Activated CD4-positive, alpha-beta T cell treated with anti-CD3 and anti-CD28 coated beads for 48 hours (primary cell): ENCODE measurements at places on chromosomes 11 and 22.
A peak's percentile ranks its signal among the peaks of the same experiment; 100 is the strongest.

DNA sequence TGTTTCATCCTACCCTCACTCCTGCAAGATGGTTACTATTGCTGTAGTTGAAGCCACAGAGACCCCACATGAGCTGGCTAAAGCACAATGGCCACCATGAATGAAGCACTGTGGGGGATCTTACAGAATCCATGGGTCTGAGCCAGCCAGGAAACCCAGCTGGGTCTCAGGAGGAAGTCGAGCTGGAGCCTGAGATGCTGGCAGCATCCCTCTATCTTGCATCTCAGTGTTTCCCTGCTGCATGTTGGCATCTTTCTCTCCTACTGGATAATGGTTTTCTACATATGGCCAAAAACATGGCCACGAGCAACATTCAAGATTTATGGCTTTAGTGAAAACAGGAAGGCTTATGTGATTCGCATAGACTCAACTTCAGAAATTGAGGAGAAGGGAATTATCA, 219.3 kb upstream of the SNX19 start:
- DNase-seq: no peak

GRCh38 chr11:69462106-69462951, 19.1 kb upstream of the LINC01488 start:
- DNase-seq: no peak

- DNase-seq: no peak
Observed at GRCh38 chr22:30783021-30783420, 88.3 kb downstream of the OSBP2 start.

GRCh38 chr22:17095538-17095937, 10.7 kb downstream of the IL17RA start:
- DNase-seq: no peak

GRCh38 chr11:64876835-64877341, 1.5 kb downstream of the EHD1 start:
- DNase-seq: no peak

DNA sequence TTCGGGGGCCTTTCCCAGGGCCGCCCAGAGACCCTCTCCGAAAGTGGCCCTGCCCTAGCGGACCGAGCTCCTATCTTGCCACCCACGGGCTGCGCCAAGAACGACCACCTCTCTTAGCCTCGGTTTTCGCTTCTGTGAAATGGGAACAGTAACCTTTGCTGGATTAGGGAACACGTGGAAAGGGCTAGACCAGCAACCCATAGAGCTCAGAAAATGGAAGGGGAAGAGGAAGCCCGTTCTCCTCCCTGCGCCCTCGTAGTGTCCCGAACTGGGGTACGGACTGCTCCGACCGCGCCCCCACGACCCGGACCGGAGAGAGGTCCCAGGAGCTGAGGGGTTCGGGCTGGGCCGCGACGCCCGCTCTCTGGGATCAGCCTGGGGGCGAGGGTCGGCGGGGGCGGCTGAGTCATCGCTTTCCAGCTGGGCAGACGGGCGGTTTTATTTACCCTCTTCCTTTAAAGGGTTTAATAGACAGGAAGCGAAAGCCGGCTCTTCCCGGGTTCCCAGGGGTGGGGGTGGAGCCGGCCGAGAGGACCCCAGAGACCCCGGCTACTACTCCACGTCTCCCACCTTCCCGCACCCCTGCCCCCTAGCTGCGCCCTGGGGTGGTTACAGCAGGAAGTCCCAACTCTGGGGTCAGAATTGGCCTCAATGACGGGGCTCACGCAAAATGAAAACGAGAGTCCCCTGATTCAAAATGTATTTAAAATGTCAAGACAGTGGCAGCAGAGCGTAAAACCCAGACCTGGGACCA, 907 bp upstream of the PHLDA2 start:
- peak; percentile 59 for DNase-seq

GRCh38 chr11:37597776-37598175, 999.7 kb upstream of the RAG2 start:
- DNase-seq: no peak

DNA sequence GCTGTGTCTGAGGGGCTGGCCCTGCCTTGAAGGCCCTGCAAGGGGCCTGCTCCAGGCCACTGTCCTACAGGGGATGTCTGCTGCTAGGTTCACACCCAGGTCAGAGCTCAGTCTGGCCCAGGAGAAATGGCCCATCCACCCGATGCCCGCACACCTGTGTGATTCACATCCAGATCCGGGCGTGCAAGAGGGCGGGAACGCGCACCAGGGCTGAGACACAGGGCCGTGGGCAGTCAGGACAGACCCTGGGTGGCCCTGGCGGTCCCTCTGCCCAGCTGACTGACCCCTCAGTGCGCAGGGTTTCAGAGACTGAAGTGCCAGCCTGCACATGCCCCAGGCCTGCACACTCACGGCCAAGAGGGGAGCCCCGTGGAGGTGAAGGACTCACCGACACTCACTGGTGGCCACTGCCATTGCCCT, 7.4 kb downstream of the TOLLIP start:
- DNase-seq: no peak

DNA sequence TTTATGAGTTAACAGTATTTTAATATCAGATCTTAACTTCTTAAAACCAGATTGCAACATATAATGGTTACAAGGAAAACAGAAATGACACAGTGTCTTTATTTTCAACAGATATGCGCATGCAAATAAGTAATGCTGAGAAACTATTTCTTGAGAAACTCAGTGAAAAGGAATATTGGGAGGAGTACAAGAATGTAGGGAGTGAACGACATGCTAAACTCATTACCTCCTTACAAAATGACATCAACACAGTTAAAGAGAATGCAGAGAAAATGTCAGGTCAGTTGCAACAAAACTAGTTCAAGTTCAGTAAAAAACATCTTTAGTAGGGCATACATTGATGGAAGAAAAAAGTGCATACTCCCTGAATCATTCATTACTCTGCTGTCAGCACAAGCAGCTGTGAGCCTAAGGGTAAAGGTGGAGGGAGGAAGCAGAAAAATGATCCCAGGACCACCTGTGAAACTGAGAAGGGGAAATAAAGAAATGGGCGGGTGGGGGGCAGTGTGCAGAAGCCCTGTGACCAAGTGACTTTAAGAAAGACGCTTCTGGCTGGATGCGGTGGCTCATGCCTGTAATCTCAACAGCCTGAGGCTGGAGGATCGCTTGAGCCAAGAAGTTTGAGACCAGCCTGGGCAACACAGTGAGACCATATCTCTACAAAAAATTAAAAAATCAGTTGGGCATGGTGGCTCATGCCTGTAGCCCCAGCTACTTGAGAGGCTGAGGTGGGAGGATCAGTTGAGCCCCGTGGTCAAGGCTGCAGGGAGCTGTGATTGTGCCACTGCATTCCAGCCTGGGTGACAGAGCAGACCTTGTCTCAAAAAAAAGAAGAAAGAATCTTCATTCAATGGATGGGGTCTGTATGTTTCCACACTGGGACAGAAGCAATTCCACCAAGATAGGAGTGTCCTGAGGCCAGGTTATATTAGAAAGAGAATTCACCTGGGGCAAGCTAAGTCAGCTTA, 31.2 kb downstream of the CCDC83 start:
- DNase-seq: no peak

DNA sequence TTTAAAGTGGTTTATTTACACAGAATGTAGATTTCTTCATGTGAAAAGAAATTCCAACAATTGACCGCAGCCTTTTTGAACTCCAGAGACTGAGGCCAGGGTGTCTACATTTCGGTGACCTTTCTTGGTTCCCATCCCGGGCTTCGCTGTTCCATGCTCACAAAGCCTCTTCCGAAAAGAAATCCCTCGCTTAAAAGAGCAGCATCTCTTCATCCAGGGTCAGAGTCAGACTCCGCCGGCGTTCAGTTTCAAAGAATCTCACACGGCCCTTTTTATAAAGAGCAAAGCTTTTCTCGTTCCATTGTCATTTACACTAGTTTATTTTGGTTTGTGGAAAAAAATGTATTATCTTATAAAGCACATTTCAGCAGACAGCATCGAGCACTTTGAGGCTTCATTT, 530.6 kb upstream of the B3GAT1 start:
- DNase-seq: no peak

GRCh38 chr11:35367491-35367890, 51.9 kb downstream of the SLC1A2 start:
- DNase-seq: no peak

- no peak for DNase-seq
Observed at GRCh38 chr11:90661233-90661632, 438.4 kb upstream of the CHORDC1 start.

DNA sequence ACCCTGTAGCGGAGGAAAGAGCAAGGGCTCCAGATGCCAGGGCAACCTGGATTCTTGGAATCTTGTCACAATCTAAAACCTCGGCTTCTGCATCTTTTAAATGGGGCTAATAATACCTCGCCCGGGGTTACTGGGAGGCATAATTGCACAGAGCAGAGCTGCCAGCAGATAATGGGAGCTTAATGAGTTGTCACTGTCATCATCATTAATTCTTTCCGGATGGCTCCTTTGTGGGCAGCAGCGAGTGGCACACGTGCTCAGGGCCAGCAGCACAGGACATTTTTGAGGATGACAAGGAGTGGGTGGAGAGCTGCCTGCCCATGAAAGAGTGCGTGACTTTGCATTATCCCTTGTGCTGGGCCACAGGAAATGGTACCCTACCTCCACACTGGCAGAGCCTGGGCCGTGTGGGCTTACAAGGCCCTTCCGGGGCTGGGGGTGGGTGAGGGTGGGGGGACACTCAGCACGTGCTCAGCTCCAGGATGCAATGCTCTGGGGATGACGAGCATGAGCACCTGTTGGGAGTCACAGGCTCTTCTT, 5.7 kb downstream of the PDGFB start:
- no peak for DNase-seq

DNA sequence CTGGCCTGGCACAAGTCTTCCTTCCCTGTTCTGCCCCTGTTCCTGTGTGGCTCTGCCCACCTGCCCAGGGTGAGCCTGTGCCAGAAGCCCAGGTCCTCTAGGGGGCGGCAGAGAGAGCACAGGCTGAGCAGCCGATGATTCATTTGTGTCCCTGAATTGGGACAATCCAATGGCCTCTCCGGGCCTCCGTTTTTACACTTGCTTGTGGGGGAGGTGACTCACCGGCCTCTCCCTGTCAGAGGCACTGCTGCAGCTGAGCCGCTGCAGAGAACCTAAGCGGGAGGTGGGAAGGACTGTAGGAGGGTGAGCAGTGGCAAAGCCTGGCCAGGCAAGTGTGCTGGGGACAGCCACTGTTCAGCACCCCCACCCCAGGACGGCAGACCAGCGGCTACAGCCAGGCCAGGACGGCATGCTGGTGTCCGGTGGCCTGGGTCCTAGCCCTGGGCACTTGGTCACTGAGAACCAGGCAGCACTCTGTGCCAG, 65.2 kb upstream of the LMO1 start:
- peak; percentile 89 for DNase-seq

- DNase-seq: no peak
Observed at GRCh38 chr22:27892064-27892463, 27.0 kb downstream of the PITPNB start.

- no peak for DNase-seq
Observed at GRCh38 chr11:45085646-45086501, 60.6 kb upstream of the PRDM11 start.
